ENCODE measurements at places on chromosomes 5 and 9. TPM values are rescaled to one million over a fixed set of nuclear protein-coding genes. Genes with fewer than 3 reads are reported as not detected.
A peak's percentile ranks its signal among the peaks of the same experiment; 100 is the strongest.

DNA sequence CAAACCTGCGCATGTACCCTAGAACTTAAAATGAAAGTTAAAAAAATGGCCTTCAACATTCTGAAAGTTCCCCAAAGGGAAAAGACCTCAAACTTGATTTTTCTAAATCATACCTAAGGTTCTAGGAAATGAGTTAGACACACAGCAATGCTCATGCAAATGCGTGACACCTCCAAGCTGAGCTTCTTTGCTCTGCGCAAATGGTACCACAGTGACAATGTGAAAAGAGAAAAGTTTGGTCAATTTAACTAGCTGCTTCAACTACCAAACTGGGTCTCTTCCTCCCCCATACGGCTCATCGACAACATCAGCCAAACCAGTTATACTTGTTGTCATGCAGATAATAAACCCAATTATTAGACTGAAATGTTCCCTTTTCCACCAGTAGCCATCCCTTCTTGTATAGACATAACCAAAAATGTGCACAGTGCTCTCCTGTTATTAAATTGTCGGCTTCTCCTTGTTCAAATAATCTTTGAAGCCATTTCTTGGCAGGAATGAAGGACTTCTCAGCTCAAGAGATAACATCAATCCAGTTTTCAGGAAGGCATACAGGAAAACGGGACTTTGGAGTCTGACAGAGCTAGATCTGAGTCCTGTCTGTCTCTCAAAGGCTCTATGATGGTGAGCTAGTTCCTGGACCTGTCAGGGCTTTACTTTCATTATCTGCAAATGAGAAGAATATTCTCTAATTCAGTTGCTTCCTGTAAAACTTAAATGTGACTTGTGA lies 185.6 kb upstream of the NR3C1 start:
- DNase-seq: no peak

- no peak for DNase-seq
Observed at GRCh38 chr9:70405808-70406433, 8.5 kb downstream of the KLF9 start.

- DNase-seq: no peak
Observed at GRCh38 chr5:171681677-171682076, 103.9 kb upstream of the SMIM23 start.

The RNF183 gene
- 6.6 TPM for polyA plus RNA-seq

DNA sequence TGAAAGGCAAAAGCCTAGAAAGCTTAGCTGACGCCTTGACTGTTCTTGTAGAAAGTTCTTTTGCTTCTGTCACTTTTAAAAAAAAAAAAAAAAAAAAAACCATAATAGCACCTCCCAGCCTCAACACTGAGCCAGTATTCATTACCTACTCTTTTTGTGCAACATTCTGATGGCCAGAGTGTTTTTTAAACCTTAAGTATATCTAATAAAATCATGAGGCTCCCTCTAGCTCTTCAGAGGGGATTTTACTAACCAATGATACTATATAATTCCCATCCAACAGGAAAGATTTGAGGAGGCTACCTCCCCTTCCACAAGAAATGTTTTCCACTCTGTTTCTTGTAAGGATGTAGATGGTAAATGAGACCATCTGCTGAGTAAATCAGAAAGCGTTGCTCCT lies 3.9 kb downstream of the BNC2 start:
- DNase-seq: no peak

The IFNA6 gene
- polyA plus RNA-seq: not detected

DNA sequence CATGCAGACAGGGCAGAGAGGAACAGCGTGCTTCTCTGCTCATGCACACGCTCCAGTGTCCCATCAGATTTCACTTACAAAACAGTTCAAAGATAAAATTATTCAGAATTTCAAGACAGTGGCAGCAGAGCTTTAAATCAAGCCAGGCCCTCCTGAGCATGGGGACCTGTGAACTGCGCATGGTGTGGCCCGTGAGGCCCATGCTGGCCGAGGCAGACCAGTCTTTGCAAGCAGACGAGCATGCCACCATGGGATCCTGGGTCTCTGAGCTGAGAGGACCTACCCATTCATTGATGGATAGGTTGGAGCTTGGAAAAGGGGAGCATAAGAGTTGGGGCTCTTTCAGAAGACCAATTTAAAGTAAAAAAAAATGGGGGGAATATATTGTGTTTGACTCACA lies 35.0 kb upstream of the SAP30L start:
- DNase-seq: no peak

The TMEFF1 gene
- polyA plus RNA-seq: 10.4 TPM

DNA sequence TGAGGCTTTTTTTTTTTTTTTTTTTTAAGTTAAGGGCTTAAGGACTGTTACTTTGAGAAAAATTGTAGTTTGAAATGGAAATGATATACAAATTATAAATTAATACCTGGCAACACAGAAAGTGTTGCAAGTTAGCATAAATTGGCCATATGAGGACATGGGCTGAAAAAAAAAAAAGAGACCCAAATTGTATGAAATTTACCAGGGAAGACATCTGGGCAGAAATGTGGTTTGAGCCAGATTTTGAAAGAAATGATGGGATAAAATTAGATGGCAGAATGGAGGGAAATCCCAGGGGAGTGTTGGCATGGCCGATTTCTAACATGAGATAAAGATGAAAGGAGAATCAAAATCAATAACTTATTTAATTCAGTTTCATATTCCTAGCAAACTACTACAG lies 472.1 kb downstream of the CTNND2 start:
- DNase-seq: no peak

DNA sequence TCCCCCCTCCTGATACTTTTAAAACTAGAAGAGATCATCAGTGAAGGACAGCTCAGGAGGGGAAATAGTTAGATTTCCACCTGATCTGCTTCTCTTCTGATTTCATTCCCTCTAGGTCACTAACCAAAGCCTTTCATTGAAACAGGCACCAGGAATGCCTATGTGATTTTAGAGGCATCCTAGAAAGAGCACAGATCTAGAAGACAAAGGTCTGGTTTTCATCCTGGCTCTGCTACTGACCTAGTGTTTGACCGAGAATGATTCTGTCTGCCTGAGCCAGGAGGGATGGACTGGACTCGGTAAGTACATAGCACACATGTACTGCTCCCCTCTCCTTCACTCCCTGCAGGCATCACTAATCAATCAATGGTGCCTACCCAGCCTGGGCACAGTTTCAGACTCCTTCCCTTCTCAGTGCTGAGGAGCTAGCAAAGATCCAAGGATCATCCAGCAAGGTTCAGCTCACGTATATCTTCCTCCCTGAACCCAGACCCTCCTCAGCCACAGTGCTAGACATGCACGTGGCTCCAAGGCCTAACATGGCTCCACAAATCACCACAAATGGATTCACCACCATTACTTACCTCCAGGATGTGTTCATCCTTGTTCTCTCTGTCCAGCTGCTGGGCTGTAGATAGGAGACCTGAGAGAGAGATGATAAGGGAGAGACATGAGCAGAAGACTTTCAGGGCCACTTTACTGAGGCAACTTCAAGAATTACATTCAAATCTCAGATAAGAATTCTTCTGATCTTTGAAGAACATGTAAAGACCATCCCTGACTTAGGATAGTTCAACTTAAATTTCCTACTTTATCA lies 35.2 kb downstream of the FAT2 start:
- no peak for DNase-seq

- no peak for DNase-seq
Observed at GRCh38 chr5:392431-392988, 50.5 kb upstream of the EXOC3 start.

DNA sequence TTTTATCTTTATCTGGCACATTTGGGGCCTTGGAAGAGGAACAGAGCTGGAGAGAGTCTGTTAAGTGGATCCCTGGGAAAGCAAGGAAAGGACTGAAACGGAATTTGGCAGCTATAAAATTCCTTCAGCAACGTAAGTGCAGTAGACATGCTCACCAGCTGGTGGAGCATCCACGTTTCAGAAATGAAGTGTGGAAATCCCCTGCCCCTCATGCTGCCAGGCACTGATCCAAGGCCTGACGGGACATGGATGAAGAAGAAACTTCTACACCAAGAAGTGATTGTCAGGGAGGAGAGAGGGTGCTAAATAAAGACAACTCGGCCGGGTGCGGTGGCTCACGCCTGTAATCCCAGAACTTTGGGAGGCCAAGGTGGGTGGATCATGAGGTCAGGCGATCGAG lies 209.3 kb downstream of the ROR2 start:
- no peak for DNase-seq

GRCh38 chr9:27622693-27623340 lies 49.5 kb upstream of the C9orf72 start:
- DNase-seq: no peak

The IL33 gene
- polyA plus RNA-seq: 6.1 TPM

DNA sequence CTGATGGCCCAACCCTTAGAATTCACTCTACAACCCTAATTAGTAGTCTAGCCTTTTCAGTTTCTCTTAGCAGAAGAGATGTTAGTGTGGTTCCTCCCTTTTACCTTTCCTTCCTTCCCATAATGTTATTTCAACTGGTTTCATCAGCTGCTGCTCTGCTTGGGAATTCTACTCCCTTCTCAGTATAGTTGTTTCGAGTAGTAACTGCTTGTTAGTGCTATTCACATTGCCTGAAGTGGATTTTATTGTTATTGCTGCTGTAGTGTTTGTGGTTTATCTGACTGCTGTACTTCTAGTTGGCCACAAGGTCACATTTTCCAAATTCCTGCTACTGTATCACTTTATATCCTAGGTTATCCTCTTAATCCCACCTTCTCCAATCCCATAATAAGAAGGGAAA lies 29.7 kb downstream of the SMIM15 start:
- no peak for DNase-seq

- DNase-seq: peak; percentile 59
Observed at GRCh38 chr5:127875235-127876021, 172.2 kb downstream of the CCDC192 start.
